ENCODE measurements at places on chromosomes 3 and 15. TPM values are rescaled to one million over a fixed set of nuclear protein-coding genes. Genes with fewer than 3 reads are reported as not detected.
A peak's percentile ranks its signal among the peaks of the same experiment; 100 is the strongest.

LEO1 gene
- 32.7 TPM for total RNA-seq

- DNase-seq = no peak
Measured at GRCh38 chr3:186959029-186959624, 28.8 kb downstream of the ST6GAL1 start.

DNA sequence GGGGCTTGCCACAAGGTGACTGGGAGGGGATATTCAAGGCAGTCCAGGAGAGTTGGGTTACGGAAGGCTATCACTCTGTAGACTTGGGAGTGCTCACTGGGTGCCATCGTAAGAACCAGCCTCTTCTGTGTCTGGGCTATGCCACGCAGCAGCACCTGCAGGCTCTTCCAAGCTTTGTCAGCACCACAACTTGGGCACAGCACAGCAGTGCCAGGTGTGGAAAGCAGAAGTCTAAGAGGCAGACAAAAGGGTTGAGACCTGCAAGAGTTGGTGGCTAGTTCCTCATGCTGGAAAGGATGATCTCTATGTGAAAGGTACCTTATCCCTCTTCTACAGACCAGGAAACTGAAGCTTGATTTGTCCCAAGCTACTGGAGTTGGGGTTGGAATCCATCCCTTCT lies 15.8 kb downstream of the CX3CR1 start:
- DNase-seq = no peak

- DNase-seq = no peak
Measured at GRCh38 chr15:98455904-98456303, 192.4 kb upstream of the IGF1R start.

DNA sequence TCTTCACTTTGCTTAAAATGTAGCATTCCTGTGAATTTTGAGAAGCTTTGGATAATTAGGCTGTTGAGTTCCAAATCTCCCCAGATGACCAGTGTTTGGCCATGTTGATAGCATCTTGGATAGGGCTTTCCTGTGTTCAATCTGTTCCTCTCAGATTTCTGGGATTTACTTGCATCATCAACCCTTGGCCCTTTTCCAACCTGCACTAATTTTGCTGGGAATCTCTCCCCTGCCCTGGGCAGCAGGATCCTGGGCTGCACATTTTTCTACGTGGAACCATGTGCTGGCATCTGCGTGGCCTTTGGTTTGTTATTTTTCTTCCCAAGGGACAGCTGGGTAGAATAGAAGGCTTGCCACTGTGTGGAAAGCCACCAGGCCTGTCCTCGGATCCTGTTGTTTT lies 75.4 kb upstream of the PLXNA1 start:
- DNase-seq = no peak

DNA sequence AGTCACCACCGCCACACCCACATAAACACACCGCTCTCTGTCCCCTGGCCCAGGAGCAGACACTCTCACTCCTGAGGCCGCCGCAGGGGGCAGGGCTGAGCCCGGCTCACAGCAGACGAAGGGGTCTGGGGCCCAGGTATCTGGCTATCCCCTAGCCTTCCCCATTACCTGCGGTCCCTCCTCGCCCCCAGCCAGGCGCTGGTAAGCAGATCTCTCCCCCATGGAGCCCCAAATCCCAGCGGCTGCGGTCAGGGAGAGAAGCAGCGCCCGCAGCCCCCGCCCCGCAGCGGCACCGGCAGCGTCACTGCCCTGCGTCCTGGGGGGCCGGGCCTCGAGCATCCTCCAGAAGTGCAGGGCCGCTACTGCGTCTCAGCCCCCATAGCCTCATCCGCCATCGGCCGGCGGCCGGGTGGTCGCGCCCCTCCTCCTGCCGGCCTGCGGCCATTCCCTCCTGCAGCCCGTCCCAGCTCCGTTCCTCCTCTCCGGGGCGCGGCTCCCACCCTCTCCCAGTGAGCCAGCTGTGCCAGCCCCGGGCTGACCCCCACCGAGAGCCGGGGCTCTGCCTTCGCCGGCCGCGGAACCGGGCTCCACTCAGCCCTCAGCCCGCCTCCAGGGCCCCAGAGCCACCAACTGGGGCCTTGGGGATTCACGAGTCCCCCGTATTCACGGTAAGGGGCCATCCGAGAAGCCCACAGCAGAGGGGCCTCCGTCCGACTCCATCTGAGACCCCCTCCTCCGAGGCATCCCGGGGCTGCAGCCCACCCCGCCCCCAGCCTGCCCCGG lies 13.1 kb downstream of the TNK2 start:
- DNase-seq = peak; percentile 41

DNA sequence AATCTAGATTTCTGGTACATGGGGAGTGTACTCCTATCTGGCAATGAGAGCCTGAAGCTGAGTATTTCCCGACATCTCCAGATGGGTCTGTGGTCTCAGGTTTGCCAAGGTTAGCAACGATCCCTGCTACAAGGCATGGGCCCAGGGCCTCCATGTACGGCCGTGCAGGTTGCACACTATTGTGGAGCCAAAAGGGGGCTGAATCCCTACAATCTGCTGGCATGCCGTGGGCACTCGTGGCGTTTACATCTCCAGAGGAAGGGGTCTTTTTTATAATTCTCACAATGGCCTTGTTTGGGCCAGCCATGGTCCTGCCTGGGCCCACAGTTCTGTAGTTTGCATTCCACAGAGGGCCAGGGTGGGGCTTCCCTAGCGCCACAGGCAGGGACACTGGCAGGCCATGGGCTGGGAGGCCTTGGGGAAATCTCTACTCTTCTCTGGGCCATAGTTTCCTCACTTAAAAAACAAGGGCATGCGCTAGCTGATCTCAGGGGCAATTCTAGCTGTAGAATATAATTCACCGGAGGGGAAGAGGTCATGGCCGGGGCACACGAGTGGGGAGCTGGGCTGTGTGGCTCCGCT lies 68.9 kb upstream of the TLE3 start:
- no peak for DNase-seq

CAV3 gene
- total RNA-seq = not detected

GRCh38 chr3:186483611-186484340 lies 60.4 kb downstream of the CRYGS start:
- DNase-seq = no peak

DNA sequence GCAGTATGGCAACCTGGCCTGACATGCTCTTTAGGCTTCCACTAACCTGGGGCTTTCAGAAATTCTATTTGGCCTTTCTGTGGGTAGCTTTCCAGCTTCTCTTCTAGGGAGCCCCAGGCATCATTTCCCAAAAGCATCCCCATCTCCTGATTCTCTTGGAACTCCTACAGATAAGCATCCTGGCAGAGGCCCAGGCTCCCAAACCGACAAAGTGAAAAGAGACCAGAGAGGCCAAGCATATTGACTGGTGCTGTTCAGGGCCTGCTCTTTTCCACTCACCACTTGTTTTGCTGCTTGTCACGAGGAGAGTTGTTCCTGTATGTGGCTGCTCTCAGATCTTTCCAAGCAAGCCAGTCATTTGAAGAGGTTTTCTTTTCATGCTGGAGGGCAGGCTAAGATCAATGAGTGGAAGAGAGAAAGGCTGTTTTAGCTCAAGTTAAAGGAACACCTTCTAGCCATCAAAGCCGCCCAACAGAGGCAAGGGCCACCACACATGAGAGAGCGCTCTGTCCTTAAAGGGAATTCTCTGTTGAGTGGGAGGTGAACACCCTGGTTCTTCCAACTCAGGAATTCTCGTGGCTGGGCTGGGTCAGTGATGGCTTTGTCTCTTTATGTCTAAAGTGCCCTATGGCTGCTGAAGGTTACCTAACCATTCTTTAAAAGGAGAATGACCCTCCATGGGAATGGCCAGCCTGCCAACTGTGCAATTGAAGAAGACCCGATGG lies 31.1 kb upstream of the NR2E3 start:
- DNase-seq = no peak

DNA sequence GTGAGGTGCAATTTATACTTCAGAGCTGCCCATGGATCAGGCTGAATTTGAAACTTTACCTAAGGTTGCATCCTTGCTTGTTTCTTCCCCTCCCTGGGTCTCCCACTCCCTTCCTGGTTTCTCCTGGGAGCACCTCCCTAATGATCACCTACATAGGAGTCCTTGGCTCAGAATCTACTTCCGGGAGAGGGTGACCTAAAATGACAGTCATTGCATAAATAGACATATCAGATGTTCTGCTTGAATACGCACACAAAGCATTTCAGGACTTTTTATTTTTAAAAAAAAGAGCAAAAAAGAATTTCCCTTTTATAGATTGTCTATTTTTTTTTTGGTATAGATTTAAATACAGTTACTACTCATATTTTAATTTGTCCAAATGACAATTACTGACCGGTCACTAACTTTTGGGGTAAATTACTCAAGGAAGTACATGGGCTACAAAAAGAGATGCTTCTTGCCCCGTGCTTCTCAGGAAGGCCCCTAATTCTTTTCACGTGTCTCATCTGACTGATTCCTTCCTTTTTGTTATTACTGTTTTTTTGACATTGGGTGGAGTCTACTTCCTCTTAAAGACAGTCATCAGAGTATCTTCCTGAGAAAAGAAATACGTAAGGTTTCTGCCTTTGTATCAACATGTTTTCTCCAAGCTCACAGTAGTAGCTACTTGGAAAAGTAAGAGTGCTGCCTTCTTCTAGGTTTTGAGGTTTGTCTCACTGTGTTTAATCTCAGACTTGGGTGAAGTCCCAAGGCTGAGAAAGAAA lies 4.9 kb upstream of the MYZAP start:
- no peak for DNase-seq

CPLX3 gene
- not detected for total RNA-seq

CASR gene
- total RNA-seq = not detected

- no peak for DNase-seq
Measured at GRCh38 chr3:36591959-36592358, 172.4 kb downstream of the DCLK3 start.

- DNase-seq = no peak
Measured at GRCh38 chr15:88126695-88127431, 129.7 kb downstream of the NTRK3 start.

GRCh38 chr3:171789759-171790505 lies 20.4 kb downstream of the PLD1 start:
- no peak for DNase-seq

GADL1 gene
- total RNA-seq = 0.12 TPM

- DNase-seq = no peak
Measured at GRCh38 chr3:167575000-167575600, 78.6 kb downstream of the WDR49 start.

INAFM2 gene
- 27.5 TPM for total RNA-seq

DNA sequence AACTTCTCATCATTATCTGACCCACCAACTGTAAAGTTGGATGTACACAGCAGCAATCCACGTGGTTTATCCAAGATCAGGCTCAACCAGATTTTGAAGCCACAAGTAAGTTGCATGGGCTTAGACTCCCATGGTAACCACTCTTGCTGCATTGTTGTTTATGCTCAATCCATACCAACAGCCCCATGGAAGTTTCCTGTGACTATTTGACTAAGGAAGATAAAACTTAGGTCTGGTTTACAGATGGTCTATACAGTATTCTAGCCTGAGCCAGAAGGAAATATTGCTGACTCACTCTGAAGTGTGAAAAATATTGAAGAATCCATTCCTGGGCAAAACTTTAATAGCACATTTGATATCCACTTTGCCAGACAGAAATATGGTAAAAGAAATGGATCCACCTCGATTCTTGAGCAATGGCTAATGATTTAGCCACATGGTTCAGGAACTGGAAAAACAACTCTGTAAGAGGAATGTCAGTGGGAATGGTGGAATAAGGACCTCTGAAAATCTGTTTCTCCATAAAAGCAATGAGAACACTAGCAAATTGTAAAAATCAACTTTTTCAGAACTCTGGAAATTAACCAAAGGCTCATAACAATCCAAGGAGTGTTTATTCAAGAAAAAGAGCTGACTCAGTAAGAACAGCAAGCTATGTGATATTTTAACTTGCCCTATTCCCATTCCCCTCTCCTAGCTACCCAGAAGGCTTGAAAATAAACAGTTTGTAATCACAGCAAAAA lies 162.9 kb upstream of the STT3B start:
- no peak for DNase-seq

DNA sequence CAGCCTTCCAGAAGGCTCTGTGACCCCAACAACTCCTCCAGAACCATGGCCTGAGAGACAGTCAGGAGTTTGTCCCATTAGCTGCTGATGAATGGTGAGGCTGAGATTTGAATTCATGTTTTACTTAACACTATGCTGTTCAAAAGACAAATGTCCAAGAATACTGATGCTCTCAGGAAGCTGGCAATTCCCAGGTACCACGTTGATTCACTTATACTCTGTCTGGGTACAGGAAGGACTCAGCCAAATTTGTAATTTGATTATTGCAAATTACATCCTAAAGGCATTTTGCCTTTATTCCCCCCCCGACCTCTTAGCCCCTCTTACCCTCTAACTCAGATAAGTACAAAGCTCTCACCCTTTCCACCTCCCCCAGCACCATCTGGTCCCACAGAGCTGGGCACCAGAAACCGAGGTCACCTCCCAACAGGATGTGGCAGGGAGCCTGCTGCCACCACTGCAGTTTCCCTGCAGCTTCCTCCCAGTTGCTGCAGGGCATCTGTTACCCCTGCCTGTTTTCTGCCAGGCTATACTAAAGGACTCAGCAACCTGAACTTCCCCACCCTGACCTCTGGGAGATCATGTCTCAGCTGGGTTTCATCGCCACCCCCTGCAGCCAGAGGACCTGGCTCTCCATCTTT lies 33.6 kb downstream of the EAF1 start:
- no peak for DNase-seq

SLC38A3 gene
- total RNA-seq = 1.8 TPM

Data from neural crest cell (in vitro differentiated cells).